Dermis microvascular lymphatic vessel endothelial cell (primary cell): ENCODE measurements at places on chromosomes 16 and 17.
A peak's percentile ranks its signal among the peaks of the same experiment; 100 is the strongest.

- DNase-seq, result no peak
Measured at GRCh38 chr16:15949210-15950160, at the start of gene ABCC1. Gene ABCC1 (plus strand): TSS chr16:15949616. CDS start chr16:15949752, 136 bp downstream.

DNA sequence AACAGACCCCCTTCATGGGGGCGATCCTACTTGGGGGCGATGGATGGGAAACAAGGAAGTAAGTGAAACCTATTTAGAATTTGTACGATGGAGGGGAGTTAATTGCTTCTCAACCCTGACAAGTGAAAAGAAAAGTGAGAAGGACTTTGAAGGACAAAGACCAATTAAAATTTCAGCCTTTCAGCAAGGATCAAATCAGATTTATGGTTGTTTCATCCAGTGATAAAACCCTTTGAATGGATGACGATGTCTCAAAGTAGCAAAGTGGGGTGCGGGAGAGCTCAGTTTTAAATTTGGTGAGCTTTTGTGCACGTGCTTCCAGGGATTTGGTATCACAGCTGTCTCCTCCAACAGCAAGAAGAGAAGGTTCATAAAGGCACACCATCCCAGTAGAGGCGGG is 51.7 kb downstream of the CMIP start:
- DNase-seq, result no peak

DNA sequence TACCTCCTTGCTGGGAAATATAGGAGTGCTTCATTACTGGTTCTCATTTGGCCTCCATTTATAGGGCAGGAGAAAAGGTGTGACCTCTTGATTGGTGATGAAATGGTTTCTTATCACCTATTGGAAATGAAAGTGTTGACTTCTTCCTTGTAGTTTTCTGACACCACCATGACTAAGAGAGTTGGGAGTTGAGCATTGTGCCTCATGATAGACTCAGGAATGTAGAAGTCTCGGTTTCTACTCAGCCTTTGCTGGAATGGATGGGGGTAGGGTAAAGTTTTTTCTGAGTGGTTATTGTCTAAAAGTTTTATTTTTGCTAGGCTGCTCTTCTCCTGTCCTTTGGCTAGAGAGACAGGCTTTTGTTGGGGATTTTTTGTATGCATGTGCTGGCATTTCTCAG is 117.4 kb downstream of the PHKB start:
- DNase-seq, result no peak

DNA sequence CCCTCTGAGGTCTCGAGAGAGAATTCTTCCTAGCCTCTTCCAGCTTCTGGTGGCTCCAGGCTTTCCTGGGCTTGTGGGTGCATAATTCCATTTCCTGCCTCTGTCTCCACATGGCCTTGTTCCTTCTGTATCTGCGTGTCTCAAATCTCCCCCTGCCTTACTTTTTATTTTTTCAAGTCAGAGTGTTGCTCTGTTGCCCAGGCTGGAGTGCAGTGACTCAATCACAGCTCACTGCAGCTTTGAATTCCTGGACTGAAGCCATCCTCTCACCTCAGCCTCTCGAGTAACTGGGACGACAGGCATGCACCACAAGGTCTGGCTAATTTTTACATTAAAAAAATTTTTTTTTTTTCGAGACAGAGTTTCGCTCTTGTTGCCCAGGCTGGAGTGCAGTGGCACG is 120.6 kb downstream of the SHISA9 start:
- no peak for DNase-seq

DNA sequence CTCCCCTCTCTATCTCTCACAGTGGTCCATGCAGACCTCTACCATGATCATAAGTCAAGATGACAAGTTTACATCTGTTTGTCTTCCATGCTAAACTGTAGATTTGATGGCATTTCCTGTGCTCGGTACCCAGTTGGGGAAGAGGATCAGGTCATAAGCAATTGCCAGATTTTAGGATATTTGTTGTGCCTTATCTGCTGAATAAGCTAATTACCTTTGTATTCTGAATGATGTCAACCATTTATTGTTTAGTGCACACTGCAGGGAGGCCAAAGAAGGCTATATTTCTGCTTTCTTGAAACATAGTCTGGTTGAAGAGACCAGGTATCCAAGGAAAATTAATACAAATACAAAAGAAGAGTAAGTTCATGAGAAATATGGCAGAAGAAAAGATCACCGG is 5.8 kb upstream of the ALDOC start:
- no peak for DNase-seq

- DNase-seq, result no peak
Measured at GRCh38 chr17:32880671-32881453, 3.9 kb upstream of the MYO1D start.

DNA sequence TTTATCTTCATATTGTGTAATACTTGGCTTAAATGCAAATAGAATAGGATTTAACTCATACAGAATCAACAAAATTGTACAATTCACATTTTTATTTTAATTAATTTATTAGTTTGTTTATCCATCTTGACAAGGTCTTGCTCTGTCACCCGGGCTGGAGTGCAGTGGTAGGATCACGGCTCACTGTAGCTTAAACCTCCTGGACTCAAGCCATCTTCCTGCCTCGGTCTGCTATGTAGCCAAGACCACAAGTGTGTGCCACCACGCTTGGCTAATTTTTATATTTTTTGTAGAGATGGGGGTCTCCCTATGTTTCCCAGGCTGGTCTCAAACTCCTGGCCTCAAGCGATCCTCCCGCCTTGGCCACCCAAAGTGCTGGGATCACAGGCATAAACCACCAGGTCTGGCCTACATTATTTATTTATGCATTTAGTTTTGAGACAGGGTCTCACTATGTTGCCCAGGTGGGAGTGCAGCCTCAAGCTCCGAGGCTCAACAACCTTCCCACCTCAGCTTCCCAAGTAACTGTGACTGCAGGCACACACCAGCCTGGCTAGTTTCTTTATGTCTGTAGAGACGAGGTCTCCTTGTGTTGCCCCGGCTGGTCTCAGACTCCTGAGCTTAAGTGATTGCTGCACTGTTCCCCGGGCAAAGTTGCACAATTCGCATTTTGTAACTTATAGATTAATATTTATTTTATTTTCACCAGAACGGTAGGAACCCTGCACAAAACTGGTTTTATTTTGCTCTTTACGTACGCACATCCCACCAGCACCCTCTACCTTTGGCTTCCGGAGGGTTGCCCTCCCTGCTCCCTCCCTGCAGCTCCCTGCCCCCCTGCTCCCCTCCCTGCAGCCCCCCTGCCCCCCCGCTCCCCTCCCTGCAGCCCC is 4.9 kb downstream of the DPEP1 start:
- DNase-seq, result no peak

DNA sequence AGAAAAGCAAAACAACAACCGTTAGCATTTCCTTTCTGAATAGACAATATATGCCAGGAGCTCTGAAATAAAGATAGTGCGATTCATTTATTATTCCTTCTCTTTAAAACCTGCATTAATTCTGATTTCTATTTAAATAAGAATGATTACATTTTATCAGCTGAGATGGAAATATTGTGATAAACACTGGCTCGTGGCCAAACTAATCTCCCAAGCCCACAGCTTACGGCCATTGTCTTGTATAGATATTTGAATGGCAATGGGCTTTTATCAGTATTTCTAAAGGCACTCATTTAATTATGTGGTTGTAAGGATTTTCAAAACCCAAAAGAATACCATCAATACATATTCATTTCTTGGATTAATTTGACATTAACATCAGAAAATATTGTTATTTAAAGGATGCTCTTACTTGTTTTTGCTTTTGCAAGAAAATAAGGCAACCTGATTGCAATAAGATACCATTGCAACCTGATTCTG is 123.7 kb upstream of the IRX5 start:
- no peak for DNase-seq

- no peak for DNase-seq
Measured at GRCh38 chr17:38628441-38628840, 22.7 kb upstream of the SRCIN1 start.

- DNase-seq, result no peak
Measured at GRCh38 chr17:41057547-41057946, 2.4 kb downstream of the KRTAP2-3 start.

DNA sequence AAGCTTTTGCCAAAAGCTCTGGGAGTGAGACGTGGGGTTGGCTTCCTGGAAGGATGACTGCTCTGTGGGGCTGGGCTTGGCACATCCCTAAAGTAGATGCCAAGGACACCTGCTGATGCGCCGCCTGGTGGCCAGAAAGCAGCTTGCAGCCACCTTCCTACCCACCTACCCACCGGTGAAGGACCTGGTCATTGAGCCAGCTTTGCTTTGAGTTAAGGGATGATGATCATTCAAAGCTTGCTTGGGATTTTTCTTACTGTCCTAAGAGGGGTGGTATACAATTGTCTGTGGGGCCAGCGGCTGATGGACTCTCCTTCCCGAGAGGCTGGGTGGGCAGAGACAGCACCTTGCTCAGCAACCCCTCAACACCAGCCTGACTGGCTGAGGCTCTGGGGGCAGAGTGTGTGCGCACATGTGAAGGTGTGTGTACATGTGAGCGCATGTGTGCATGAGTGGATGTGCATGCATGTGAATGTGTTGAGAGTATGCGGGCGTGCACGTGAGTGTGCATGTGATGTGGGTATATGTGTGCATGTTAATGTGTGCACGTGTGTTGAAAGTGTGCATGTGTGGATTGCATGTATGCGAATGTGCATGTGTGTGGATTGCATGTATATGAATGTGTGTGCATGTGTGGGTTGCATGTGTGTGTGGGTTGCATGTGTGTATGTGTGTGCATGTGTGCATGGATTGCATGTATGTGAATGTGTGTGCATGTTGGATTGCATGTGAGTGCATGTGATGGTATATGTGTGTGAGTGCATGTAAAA is 18.6 kb downstream of the C1QTNF1 start:
- DNase-seq, result no peak

DNA sequence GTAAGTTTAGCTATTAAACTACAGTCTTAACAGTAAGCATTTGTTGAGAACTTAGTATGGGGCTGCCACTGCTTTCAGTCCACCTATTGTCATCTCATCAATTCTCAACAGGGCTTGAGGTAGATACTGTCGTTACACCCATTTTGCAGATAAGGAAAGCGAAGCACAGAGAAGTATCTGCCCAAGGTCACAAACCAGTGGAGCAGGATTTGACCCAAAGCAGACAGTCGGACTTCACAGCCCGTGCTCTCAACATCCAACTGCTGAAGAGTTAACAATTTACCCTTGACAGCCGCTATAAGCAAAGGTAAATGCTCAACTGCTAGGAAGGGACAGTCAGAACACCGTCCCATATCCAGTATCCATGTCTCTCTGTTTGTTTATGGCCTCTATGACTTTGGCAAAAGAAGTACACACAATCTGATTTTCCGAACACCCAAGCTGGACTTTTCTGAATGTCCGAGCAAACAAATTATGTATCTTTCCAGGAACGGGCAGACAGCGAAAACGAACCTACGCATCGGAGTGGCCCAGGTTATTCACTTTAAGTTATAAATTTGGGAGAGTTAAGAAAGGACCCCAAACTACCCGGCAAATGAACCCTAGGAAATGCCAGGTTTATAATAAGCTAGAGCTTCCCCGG is 1.2 kb downstream of the SIAH1 start:
- DNase-seq, result peak; percentile 51

DNA sequence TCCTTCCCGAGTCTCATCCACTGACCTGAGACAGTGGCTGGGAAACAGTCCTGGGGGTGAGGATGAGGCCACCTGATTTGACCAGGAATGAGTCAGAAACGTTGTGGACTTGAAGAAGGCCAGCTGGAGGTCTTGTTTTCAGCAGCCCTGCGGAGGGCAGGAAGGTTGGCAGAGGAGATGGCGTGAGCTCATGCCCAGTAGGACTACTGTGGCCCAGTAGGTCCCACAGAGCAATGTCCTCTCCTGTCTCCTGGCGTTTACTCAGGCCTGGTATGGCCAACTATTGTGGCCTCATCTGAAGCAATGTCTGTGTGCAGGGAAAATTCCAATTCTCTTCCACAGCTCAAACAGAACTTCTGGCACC is 84.1 kb upstream of the DNAJA2 start:
- no peak for DNase-seq

GRCh38 chr16:4706871-4707270 is 13.5 kb downstream of the NUDT16L1 start:
- no peak for DNase-seq

DNA sequence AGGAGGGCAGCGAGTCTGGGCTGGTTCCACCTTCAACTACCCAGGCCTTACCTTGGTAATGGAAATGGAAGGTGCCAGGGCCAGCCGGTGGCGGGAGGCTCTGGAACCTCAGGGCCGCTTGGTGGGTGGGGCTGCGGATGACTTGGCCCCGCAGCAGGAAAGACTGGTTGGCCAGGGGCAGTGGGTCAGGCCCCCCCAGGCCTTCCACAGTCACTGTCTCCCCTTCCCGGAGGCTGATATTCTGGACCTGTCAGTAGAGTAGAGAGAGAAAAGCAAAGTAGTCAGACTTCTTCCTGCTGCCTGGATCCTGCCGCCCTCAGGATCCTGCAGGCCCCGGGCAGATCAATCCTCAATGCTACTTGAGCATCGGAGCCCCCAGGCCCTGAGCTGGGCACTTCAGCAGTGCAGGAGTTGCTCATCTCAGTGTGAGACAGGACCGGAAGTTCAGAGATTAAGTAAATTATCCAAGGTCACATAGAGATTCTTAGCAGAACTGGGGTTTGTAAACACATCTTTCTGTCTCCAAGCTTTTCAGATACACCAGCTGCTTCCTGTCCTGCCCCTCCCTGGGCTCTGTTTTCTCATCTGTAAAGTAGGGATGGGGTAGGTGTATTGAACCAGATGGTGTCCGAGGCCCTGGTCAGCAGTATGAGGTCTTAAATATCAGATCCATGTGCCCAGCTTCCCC is 18.5 kb upstream of the PHF12 start:
- peak; percentile 16 for DNase-seq

DNA sequence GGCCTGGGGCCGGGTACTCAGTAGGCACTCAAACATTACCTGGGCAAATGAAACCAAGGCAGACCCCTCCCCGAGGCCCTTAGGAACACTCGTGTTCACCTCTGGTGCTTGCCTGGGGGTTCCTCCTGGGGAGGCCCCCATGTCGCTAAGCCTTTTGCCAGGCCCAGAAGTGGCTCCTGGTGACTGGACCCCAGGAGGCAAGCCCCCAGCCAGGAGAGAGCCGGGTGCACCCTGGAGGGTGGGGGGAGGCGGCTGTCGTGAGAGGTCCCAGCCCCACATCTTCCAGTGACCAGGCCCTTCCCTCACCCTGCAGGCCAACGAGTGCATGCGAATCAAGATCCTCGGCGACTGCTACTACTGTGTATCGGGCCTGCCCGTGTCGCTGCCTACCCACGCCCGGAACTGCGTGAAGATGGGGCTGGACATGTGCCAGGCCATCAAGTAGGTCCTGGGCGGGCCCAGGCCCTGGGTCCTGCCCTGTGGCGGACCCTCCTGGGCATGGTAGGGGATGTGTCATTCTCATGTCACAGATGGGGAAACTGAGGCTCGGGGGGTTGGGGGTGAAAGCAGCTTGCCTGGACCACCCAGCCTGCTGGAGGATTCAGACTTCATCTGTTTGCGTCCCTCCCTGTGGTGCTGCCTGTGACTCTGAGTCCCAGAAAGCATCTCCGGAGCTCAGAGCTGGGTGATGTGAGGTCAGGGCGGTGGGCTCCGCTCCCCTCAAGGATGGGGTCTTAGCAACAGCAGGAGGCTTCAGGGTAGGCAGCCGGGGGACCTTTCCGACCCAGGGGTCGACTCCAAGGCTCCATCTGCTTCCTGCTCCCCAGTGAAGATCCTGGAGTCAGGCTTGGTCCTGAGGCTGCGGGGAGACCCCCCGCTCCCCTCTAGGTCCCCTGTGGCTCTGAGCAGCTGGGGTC is 32.5 kb downstream of the ADCY7 start:
- no peak for DNase-seq
